Uterus (tissue), 4 donors: ENCODE measurements at places on chromosomes 16 and 17. TPM values are rescaled to one million over a fixed set of nuclear protein-coding genes. Genes with fewer than 3 reads are reported as not detected.

CYGB gene
- 7.8 TPM for total RNA-seq

- no peak for DNase-seq
These were observed 6.6 kb upstream of the STAT3 start for GRCh38 chr17:42394838-42395237.

ELMO3 gene
- not detected for total RNA-seq

GRCh38 chr17:72903522-72903921, 189.0 kb downstream of the SLC39A11 start:
- no peak for DNase-seq

- no peak for DNase-seq
These were observed 157.2 kb downstream of the SEC14L1 start for GRCh38 chr17:77297693-77298666.

DNA sequence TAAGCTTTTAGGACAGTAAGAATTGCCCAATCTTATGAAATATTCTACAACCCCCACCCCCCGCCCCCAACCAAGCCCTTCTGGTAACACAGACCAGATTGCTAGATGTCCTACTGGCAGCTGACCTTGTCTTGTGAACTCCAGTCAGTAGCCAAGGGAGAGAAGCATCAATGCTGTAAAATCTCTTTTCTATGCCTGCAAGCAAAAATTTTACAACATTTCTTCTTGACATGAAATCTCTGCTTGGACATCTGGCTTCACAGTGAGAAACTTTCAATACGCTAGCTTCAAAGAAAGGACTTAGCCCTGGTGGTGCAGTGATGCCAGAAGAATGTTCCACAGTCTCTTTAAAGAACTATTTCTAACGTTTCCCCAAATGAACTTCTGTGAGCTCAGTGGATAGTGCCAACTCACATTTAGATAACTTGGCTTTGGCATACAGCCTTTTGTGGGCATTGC, 169.3 kb upstream of the AXIN2 start:
- no peak for DNase-seq

- no peak for DNase-seq
These were observed 26.4 kb downstream of the PSME3IP1 start for GRCh38 chr16:57159447-57159846.

DNA sequence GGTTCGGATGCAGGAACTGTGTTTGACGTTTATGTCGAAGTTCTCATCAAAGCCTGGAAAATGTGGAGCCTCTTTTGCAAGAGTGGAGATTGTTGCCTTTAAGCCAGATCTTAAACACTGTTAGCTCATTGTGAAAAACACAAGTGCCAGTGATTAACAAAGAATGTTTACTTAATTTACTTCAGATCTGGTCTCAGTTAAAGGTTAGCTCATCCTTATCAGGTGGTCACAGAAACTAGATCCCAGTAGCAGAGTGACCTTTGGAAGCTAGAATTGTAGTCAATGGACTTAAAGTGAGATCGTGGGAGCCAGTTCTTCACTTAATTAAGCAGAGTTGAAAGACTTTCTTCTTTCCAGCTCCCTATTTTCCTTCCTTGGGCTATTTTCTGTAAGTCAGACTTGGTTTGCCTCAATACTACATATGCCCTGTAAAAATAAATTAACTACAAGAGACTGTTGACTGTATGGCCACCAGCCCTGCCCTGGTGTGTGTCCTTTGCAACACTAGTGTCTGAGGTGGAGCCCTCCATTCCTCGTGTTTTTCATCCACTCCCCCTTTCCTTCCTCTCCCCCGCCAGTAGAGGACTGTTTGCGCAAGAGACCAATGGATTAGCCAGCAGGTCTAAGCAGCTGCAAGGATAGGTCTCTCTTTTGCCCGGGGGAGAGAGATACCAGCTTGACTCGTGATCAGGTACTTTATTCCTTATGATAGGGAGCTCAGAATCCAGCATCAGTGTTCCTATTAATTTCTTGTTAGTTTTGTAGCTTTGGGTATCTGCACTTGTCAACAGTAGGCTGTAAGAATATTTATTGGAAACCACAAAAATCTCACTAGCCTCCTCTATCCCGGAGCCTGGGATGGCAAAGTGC, 20.2 kb downstream of the FBXO39 start:
- DNase-seq = no peak

GRCh38 chr16:8730335-8730915, 56.0 kb downstream of the ABAT start:
- DNase-seq = no peak

DNA sequence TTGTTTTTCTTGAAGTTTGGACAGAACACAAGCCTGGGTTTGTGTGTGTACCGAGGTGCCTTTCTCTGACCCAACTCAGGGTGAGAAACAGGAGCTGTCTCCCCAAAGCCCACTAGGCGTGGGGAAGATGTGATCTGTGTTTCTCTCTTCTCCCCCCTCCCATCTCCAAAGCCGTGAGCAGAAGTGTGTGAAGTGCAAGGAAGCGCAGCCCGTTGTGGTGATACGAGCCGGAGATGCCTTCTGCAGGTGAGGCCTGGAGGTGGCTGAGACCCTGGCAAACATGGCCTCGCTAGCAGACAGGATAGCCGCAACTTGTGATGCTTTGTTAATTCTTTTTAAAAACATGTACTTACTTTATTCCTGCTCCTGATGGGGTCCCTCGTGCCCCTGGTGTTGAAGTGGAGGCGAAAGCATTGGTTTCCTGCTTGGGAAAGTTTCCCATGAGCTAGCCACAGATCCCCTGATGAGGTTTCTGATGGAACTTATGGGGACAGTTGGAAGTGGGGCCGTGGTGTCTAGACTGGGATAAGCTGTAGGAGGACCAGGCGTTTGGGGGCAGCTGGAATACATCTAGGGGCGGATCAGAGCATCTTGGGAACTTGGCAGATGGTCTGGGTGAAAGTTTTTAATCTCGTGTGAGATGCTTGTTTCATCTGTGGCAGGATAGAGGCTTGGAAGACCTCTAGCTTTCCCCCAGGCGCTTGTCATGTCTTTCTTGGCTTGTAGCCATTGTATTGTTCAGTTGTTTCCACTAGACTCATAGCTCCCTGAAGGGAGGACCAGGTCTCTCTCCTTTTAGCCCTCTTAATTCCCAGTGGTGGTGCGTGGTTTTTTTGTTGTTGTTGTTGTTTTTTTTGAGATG, 893 bp downstream of the CTU2 start:
- DNase-seq = no peak

- no peak for DNase-seq
These were observed 30.7 kb upstream of the GSE1 start for GRCh38 chr16:85582229-85582991.

SLC52A1 gene
- total RNA-seq = not detected

DNA sequence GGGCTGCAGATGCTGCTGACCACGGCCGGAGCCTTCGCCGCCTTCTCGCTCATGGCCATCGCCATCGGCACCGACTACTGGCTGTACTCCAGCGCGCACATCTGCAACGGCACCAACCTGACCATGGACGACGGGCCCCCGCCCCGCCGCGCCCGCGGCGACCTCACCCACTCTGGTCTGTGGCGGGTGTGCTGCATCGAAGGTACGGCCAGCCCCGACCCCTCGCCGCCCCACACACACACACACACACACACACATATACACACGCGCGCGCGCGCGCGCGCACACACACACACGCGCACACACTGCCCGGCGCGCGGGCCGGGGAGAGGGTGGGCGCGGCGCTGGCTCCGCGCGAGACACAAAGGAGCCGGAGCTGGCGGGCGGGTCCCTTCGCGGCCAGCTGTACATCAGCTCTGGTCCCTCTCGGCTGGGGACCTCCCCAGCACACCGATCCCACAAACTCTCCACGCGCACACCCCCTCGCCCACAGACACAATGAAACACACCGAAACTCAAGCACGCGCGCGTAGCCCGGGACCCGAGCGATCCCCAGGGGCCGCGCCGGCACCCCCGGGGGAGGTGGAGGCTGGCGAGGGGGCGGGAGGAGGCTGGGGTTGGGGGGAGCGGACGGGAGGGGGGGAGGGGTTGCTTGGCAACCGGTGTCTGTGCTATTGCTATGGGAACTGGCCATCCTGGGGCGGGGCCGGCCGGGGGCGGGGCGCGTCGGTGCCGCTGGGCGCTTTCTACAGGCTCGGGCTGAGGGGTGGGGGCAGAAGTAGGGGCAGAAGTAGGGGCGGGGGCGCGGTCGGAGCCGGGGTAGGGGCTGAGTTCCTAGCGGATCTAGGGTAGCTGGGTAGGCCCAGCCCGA, 658 bp downstream of the CACNG4 start:
- no peak for DNase-seq

DNA sequence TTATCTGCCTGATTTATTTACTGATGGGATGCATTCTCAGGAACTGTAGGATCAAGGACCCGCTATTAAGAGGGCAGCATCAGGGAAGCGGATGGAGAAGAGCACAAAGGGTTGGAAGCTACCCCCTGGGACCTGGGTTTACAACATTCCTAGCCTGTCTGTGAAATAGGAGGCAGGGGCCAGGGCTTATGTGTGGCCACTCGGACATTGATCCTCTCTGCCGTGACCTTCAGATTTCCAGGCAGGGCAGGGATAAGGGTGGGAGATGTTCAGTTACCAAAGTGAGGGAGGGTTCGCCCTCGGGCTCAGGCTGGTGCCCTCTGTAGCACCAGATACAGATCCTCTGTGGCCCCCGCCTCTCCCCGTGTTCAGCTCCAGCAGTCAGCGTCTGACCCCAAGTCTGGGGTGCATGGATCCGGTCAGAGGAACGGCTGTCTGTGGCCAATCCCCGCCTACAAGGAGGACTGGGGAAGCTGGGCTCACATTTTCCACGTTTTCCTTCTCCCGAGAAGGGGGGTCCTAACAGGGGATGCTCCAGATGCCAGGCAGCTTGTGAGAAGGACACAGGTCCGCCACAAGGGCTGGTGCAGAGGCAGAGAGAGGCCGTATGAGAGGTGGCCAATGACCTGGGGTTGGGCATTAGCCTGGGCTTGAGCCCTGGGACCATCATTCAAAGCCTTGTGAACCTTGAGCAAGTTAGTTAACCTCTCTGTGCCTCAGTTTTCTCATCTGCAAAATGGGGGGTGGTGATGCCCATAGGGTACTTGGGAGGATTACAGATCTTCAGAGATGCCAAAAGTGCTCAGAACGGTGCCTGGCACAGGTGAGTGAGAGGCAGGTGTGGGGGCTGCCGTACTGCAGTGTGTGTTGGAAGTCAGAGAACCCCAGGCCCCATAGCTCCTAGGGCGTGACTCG, 48.3 kb downstream of the ATP2C2 start:
- no peak for DNase-seq

KRTAP2-1 gene
- not detected for total RNA-seq

USP43 gene
- total RNA-seq = not detected

XAF1 gene
- 39.7 TPM for total RNA-seq

DGKE gene
- total RNA-seq = 18.5 TPM

- no peak for DNase-seq
These were observed 111.7 kb downstream of the SDR42E1 start for GRCh38 chr16:81899601-81900000.

DNA sequence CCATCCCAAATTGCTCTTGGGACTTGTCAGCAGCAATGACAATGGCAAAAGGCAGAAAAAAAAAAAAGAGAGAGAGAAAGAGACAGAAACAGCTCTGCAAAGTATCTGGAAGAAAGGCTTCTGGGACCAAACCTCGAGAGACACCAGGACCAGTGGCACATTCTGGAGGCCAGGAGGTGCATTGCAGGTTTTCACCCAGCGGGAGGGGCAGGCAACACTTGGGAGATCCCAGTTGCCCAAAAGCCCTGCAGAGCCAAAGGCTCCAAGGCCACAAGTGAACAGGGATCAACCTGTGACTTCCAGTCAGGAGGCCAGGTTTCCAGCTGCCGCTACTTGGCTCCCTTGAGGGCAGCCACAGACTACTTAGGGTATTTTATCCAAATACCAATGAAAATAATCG, 110.8 kb upstream of the CDH5 start:
- DNase-seq = no peak

DNA sequence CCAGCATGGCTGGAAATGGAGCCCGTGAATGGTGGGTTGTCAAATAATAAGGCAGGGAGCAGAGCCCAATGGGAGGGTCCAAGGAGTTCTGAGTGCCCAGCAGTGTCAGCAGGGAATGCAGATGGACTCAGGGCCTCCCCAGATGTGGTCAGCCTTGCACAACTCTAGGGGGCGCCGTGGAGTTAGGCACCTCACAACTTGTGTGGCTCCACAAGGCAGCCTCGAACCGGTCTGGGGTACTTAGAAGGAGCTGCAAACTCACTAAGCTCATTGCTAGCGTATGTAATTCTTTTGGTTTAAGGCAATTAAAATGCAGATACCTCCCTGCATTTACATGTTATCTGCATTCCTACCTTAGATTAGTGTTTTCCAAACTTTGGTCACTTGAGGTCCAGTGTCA, 18.1 kb downstream of the IRF8 start:
- no peak for DNase-seq

DNA sequence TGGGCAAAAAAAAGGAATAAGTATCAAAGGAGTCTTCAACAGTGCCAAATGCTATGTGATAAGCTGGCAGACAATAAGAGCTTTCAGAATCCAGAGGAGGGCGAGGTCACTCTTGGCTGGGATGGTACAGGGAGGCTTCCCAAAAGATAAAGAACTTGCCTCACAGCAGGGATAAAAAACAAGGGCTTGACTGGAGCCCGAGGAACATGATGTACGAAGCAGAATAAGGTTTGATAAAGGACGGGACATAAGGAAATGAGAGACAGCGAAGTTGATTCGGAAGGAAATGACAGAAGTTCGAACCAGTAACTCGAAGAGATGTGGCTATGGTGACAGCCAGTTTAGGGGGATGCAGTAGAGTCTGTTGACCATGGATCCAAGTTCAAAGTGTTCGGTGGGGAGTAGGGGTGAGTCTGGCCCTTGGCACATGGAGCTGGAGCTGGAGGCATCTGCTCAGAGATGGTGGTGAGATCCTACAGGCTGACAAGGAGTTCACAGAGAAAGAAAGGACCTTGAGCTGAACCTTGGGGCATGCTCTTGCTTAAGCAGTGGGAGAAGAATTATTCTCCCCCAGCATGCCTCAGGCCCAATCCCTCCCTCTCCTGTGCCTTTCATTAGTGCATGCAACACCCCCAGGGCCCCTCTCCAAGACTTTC, 137.6 kb upstream of the RCVRN start:
- DNase-seq = no peak

DNA sequence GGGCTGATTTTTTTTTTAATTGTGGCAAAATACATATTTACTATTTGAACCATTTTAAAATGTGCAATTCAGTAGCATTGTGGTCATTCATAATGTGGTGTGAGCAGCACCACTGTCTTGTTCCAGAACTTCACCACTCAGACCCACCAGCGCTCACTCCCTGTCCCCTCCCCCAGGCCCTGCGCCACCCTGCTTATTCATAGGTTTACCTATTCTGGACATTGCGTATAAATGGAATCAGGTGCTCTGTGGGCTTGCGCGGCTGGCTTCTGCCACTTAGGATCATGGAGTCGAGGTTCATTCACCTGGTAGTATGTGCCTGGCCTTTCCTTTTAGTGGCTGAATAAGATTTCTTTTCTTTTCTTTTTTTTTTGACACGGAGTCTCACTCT, 59.4 kb downstream of the NT5M start:
- DNase-seq = no peak

PSMC3IP gene
- 2.8 TPM for total RNA-seq

- DNase-seq = no peak
These were observed 14.2 kb upstream of the CCL1 start for GRCh38 chr17:34377078-34377823.

BICDL2 gene
- not detected for total RNA-seq

KRT31 gene
- total RNA-seq = not detected
